ENCODE measurements at places on chromosomes 2 and 18.

DNA sequence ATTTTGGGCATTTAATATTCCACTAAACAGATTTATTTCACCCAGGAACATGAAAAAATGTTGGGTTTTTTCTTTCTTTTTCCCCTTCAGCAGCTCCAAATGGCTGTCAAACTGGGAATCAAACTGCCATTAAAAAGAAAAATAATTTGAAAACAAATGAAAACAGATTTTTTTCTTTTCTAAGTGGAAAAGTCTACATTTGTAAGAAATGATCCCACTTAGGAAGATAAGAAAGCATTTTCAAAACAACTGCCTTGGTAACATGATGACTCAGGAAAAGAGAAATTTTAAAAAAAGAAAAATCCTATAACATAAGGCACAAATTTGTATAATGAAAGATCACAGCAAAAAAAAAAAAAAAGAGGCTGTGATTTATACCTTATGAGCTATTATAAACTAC is 20.0 kb downstream of the ZNF521 start:
- no peak for DNase-seq

GRCh38 chr2:119062652-119063051 is 95.9 kb downstream of the C1QL2 start:
- DNase-seq = no peak

DNA sequence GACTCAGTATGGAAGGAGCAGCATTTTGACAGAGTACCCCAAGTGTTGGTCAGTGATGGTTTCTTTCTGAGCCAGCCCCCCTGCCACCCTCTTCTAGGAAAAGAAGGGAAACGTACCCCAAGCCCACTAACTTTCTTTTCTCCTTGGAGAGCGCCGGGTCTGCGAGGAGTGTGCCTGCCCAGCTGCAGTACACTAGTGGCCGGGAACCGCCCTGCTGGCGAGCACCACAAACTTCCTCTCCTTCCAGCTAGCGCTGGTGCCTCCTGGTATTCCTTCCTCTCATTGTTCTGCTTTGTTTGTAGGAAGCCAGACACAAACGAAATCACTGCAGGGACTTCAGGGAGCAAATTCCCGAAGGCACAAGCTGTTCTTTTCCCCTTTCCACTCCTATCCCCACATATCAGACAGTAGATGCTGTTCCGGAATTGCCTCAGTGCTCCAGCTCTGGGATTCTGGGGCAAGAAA is 1.8 kb downstream of the CCDC85A start:
- DNase-seq = no peak

DNA sequence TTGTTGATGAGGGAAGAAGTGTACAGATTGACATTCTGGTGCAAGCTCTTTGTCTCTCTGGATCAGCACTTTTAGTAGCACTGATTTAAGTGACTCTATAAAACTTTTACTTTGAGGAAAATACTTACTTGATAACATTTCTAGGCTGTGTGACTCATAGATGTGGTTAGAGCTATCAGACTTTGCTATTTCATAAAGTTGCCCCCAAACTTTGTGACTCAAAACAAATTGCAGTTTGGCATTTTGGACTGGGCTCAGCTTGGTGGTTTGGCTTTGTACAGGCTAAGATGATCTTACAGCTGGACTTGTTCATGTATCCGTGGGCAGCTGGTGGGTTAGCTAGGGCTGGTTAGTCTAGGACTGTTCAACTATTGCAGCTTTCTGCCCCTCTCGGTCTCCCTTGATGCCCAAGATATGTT is 42.1 kb upstream of the GLS start:
- DNase-seq = no peak

DNA sequence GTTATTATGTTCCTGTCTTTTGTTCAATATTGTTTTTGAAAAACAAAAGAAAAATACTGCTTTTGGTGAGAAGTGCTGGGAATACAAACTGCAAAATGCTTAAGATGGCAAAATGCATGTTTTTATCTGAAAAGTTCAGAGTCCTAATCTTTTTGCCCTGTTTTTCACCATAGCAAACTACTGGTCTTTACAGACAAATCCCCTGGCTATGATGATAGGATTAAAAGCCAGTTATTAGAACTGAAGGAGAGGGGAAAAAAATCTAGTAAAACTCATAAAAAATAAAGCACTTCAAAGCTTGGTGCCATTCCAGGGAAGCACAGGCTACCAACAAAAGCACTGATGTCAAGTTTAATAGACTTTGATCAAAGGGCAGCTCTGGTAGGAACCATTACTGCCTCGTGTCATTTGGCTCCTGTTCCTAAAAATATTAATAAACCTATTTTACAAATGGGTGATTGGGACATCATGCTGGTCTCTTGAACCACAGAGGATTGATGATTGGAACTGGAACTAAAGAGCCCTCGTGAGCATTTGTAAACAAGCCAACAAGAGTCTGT is 194.7 kb downstream of the RAB3GAP1 start:
- DNase-seq = no peak

DNA sequence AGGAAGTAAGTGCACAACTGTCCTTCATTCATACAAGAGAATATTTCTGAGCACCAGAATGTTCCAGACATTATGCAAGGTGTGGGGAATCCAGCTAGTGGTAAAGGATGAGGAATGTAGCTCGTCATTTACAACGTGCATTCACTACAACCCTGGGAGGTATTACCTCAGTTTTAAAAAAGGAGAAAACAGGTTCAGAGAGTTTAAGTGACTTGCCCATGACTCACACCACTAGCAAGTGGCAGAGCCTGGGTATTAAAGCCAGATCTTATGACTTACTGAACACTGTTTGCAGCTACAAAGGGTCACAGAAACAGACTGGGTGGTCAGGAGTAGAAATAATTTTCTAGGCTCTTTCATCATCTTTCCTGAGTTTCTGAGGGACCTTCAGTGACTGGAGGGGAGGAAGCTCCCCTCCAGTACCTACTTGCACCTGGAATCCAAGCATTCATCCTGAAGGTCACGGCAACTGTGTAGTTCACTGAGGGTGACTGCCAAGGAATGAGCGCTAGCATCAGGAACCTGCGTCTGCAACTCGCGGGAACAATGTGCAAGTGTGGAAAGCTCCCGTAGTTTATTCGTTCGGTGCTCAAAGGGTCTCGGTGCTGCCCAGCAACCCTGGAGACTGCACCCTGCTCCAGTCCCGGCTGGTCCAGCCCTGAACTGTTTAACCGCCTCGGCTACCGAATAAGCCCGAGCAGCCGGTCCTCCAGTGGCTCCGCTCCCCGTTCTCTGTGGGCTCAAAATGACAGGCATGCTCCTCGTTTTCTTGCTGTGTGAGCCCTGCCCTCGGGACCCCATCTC is 647 bp downstream of the CCDC121 start:
- no peak for DNase-seq

DNA sequence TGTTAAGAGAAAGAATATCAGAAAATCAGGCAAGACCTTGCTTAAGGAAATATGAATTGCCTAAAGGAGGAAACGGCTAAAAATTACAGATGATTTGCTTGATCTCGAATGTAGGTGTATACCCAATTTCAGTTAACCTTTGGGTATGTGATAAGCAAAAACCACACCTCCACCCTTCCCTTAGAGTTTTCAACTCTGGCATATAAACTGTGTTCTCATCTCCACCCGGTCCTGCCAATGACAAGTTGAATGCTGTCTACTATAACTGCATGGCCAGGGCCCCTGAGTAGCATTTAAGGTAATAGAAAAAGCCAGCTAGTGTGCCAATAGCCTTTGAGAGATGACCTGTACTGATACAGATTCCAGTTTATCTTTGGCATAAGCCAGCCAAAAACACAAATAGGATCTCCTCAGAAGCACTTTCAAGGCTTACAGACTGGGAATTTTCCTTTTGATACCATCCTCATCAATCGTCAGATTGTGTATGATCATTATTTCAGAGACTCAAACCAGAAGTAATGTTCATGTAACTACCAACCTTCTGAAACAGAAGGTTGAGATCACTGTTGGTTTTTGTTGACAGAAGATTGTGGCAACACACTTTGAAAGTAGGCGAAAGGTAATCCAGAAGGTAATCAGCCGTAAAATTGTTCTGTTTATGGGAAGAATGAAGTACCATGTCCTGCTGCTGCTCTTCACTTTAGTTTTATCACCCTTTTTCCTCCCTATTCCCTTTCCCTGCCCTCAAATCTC is 163.1 kb downstream of the GFPT1 start:
- no peak for DNase-seq

DNA sequence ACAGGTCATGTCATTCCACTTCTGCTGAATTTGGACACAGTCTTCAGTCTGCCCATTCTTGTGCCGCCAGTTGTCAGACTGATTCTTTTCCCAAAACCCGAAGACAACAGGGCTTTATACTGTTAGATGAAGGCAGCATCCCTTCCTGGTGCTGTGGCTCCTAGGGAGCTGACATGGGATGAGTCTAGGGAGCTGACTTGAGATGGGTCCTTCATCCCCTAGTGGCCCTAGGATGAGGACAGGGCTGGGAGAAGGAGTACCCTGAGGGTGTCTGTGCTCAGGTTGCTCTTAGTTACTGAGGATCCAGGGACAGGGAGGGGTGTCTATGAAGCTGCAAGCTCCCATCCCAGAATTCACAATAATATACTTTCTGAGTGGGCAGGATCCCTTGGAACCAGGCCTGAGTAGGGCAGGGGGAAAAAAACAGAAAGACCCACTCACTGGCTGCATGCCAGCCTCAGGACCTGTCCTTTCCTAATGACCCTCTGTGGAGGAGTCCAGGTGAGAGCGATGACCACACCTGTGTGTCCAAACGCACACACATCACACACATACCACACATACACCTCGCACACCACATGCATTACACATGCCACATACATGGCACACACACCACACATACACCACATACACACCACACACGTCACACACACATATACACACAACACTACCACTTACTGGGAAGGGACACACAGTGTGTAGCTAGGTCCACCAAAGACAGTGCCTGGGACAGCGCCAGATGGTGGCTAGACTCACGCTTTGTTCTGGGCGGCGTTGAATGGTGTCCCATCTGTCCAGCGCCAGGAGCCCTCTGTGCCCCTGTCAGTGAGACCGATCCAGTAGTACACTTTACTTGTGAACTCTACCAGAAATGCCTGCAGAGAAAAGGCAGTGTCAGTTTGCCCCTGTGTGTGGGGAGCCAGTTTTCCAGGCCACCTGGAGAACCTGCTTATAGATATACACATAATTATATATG is 11.1 kb downstream of the CLEC4F start:
- DNase-seq = no peak

DNA sequence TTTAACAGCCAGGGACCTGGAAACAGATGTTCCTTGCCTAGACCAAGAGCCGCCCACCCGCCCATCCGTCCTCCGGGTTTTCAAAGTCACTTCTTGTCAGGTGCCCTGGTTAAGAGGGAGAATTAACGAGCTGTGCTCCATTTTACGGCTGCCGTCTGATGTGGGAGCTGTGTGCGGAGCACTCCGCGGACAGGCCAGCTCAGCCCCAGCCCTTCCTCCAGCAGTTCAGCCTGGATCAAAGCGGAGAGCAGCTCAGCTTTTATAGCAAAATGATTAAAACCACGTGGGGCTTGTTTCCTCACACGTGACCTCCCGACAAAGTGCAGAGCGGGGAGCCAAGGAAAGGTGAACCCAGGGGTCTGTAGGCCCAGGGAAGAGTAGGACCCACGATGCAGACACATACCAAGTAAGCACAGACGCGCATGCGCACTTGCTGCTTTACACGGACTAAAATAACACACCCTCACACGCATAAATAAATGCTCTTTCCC is 46.1 kb upstream of the PKDCC start:
- DNase-seq = no peak

- DNase-seq = no peak
Observed at GRCh38 chr2:222973237-222973636, 78.8 kb upstream of the KCNE4 start.

DNA sequence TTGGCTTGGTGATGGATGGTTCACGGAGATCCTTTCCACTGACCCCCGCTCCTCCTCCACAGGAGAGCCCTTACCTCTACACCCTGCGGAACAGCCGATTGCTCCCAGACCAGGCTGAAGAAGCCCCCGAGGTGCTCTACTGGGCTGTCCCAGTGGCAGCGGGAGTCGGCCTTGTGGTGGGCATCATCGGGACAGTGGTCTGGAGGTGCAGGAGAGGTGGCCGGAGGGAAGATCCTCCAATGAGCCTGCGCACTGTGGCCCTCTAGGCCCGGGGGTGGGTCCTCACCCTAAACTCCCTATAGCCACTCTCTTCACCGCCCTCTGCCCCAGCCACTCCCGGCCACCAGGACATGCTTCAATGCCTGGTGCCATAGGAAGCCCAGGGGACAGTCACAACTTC is 108.8 kb upstream of the PPP1CB start:
- no peak for DNase-seq

GRCh38 chr2:196266351-196266750 is 95.0 kb upstream of the STK17B start:
- no peak for DNase-seq

GRCh38 chr18:79245517-79246001 is 150.2 kb upstream of the NFATC1 start:
- no peak for DNase-seq

DNA sequence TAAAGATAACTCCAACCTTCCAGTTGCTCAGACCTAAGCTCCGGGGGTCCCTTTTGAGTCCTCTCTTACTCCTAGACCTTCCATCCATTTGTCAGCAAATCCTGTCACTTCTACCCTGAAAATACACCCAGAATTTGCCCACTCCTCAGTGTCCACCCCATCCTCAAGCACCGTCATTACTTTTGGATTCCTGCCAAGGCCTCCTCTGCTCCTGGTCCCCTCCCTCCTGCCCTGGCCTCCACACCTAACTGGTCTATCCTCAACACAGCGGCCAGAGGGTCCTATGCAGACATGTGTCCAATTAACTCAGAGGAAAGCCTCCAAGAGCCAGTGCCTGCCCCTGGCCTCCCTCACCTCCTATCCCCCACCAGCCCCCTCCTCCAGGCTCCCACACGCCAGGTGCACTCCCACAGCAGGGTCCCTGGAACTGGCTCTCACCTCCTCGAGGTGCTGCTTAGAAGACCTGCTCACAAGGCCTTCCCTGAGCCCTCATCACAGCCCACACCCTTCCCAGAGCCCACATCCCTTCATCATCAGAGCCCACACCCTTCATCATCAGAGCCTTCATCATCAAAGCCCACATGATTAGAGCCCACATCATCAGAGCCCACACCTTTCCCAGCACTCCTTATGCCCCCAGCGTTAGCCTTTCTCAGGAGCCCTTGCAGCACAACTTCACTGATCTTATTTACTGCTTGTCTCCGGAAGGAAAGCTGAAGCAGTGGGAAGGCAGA is 20.4 kb downstream of the FAM178B start:
- DNase-seq = no peak

- no peak for DNase-seq
Observed at GRCh38 chr2:9757501-9758264, 85.6 kb upstream of the TAF1B start.

- no peak for DNase-seq
Observed at GRCh38 chr2:24287171-24287570, 73.2 kb downstream of the ITSN2 start.

GRCh38 chr2:148917431-148917830 is 42.4 kb downstream of the KIF5C start:
- DNase-seq = no peak
